Kidney (tissue), 22 donors: ENCODE measurements at places on chromosomes 3 and 15. TPM values are rescaled to one million over a fixed set of nuclear protein-coding genes. Genes with fewer than 3 reads are reported as not detected.

DNA sequence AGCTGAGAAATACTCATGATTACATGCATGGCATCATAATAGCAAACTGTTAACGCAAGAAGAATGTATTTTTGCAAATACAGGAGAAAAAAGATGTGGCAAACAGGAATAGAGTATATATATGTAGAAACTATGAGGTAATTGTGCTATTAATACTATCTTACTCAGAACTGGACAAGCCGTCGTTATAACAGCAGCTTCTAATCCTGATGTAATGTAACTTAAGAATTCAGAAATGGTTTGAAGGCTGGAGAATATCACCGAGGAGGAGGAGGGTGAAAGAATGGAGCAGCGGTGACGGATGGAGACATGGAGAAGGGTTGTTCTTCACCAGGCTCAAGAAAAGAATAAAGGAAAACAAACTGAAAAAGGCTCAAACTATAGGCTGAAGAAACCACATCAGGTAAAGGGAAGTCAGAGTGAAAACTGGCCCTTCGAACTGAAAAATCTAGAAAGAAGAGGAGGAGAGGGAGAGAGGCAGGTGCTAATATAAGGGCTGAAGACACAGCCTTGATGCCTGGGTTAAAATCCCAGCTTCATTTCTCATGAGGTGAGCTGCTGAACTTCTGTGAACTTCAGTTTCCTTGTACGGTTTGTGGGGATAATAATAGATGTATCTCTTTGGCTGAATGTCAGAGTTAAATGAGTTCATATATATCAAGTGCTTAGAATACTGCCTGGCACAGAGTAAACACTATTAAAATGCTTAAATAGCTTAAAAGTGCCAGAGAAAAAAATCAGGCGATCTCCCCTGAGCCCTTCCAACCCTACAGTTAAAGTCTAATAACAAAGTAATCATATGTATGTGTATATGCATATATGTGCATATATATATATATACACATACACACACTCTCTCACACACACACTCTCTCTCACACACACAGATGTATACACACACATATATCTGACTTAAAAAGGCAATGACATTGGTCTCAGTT lies 43.9 kb downstream of the GOLIM4 start:
- DNase-seq: no peak
- H3K4me1 ChIP-seq: no peaks in the 10 kb centered on the region
- no peaks in the 10 kb centered on the region for H3K27me3 ChIP-seq
- H3K36me3 ChIP-seq: no peaks in the 10 kb centered on the region

Gene FAM81A
- total RNA-seq: 10.4 TPM

DNA sequence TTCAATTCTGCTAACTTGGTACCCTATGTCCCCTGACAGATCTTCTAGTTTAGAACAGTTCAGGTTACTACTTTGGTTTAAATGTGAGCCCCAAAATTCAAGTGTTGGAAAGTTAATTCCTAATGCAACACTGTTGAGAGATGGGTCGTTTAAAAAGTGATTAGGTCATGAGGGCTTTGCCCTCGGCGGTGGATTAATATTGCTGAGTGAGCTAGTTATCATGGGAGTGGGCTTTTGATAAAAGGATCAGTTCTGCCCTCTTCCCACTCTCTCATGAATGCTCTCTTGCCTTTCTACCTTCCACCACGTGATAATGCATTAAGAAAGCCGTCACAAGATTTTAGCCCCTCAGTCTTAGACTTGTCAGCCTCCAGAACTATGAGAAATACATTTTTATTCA lies 72.1 kb downstream of the BTLA start:
- H3K4me3 ChIP-seq: no peak overlapping the region
- H3K36me3 ChIP-seq: no peaks in the 10 kb centered on the region
- no peak for DNase-seq
- H3K27ac ChIP-seq: no peak overlapping the region
- no peaks in the 10 kb centered on the region for H3K4me1 ChIP-seq

DNA sequence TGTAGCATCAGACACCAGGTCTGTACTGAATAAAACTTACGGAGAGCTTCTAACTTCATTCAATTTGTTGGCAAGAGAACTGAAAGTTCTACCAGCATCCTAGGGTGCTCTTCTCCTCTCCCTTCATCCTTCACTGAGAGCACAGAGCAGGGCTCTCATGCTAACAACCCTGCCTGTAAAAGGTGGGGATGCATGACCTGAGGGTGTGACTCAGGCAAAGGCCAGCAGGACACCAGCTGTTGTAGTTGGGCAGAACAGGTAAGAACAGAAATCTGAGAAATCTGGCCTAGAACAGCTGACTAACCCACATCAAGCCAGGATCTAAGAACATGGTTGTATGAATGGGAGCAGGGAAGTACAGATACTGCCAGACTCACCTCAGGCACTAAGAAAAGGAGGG lies 64.2 kb downstream of the MYLK start:
- DNase-seq: no peak
- no peak overlapping the region for H3K27ac ChIP-seq
- H3K27me3 ChIP-seq: no peaks in the 10 kb centered on the region
- no peaks in the 10 kb centered on the region for H3K36me3 ChIP-seq

- H3K27me3 ChIP-seq: no peaks in the 10 kb centered on the region
- H3K4me3 ChIP-seq: no peak overlapping the region
- H3K27ac ChIP-seq: no peak overlapping the region
- no peaks in the 10 kb centered on the region for H3K4me1 ChIP-seq
Measured at GRCh38 chr3:125479091-125479490, 40.9 kb downstream of the SNX4 start.

DNA sequence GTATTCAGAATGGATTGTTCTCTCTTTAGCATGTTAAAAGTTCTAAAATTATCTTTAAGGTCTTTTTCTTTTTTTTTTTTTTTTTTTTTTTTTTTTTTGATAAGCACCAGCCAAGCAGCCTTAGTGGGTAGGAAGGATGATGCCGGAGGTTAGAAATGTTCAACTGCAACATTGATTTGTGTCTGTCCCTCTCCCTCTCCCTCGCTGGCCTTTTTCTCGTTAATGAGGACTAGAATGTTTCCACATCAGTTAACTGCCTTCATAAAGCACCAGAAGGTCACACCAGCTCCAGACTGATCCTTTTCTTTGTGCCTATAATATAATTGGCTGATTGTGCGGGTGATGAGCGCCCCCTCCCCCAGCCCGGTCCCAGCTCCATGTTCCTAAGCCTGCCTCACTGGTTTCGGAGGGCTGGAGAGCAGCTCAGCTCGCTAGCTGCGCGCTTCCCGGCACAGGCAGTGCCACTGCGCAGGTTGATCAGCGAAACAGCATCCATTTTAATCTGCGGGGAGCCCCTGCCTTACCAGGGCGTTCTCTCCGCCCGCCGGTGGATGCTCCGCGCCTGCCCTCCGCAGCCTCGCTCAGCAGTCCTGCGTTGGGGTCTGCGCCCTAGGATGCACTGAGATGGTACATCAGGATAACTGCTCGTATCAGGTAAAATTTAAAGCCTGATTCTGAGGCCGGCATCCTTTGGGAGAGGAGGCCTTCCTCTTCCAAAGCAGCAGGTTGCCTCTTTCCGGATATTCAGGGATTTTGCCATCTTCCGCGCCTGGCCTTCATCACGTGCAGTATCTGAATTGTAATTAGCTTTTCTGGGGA lies 148.9 kb upstream of the IL12A start:
- no peaks in the 10 kb centered on the region for H3K4me1 ChIP-seq
- H3K27ac ChIP-seq: peak within 1 kb of the TSS; percentile 44
- DNase-seq: peak; percentile 89
- H3K27me3 ChIP-seq: no peaks in the 10 kb centered on the region

GRCh38 chr3:8371085-8371551 lies 130.5 kb upstream of the LMCD1 start:
- H3K27me3 ChIP-seq: no peaks in the 10 kb centered on the region
- no peaks in the 10 kb centered on the region for H3K4me1 ChIP-seq
- DNase-seq: no peak

Gene SNX33
- 20.2 TPM for total RNA-seq

GRCh38 chr3:104943974-104944373 lies 422.7 kb upstream of the ALCAM start:
- H3K27ac ChIP-seq: no peak overlapping the region
- no peak overlapping the region for H3K4me3 ChIP-seq
- no peaks in the 10 kb centered on the region for H3K4me1 ChIP-seq
- no peaks in the 10 kb centered on the region for H3K36me3 ChIP-seq

Gene TRAK1
- 41.0 TPM for total RNA-seq
